ENCODE measurements at places on chromosomes 5 and 9.

GRCh38 chr5:57705769-57706168, 223.2 kb upstream of the ACTBL2 start:
- H3K4me3 ChIP-seq, result no peak overlapping the region
- H3K4me1 ChIP-seq, result no peaks in the 10 kb centered on the region
- no peak for DNase-seq
- H3K27me3 ChIP-seq, result no peaks in the 10 kb centered on the region
- no peaks in the 10 kb centered on the region for H3K36me3 ChIP-seq

DNA sequence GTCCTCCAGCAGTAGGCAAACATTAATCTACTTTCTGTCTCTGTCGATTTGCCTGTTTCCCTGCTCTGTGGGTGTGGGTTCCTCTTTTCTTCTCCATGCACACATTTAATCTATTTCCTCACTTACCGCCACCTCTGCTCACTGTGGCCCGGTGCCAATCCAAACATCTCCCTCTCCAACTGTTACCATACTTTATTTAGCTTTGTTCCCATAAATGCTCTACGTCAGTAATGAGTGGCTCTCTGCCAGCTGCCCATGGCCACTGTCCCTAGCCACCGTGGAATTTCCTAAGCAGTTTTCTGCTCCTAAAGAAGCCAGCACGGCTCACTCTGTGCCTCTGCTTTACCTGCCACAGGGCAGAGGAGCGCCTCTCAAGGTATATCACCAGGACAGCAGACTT, 19.5 kb upstream of the GOLPH3 start:
- H3K36me3 ChIP-seq, result no peaks in the 10 kb centered on the region
- peak overlapping the region; percentile 45 for H3K27ac ChIP-seq
- DNase-seq, result peak; percentile 91

DNA sequence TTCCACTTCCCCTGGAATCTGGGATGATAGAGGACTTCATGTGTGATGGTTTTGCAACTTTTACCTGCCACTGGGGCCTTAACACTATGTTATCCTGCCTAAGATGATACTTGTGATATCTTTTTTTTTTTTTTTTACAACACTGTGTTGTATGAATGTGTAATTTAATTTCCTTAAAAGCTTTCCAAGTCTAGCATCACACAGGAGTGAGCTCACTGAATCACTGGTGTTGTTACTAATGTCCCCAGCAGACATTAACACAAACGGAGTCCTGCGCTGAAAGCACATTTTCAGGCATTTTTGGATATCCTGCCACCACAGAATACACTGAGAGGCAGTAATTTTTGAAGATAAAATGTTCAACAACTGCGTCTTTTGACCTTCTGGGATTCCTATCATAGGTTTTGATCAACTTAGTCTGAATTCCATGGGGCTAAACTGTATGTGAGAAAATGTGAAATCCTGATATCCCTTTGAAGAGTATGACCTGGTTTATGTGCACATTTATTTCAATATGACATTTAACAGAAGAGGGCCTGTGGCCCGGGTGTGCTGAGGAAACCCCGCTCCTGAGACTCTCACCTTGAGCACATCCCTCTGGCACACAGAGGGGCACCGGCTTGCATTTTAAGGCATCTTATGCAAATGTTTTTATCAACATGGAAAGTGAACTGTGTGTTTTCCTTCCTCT, 118.0 kb downstream of the FSTL4 start:
- no peaks in the 10 kb centered on the region for H3K36me3 ChIP-seq
- DNase-seq, result no peak
- H3K4me1 ChIP-seq, result no peaks in the 10 kb centered on the region
- no peaks in the 10 kb centered on the region for H3K27me3 ChIP-seq
- H3K4me3 ChIP-seq, result no peak overlapping the region
- no peak overlapping the region for H3K27ac ChIP-seq

DNA sequence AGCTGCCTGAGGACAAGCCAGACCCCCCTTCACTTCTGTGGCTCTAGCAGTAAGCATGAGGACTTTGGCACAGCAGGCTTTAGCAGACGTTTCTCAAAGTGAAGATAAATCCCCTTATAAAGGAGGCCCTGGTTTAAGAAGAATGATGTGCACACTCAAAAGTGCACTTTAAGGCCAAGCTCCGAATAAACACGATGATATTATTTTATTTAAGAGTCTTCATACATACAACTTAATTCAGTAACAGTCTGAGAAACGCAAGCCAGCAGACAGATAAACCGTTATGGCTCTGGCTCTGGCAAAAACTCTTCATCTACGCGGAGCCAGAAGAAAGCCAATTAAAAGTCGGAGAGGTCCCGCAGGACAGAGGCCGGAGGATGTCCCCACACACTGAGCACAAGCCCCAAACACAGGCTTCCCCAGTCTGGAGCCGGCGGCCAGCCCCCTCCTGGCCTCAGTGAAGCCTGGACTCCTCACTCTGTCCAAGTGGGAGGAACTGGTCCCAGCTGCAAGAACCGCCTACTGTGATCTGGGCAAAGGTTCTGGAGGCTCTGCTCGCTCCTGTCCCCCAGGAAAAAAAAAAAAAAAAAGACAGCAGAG, 44.6 kb downstream of the ADAMTS2 start:
- no peaks in the 10 kb centered on the region for H3K4me1 ChIP-seq
- no peaks in the 10 kb centered on the region for H3K27me3 ChIP-seq
- H3K4me3 ChIP-seq, result no peak overlapping the region

DNA sequence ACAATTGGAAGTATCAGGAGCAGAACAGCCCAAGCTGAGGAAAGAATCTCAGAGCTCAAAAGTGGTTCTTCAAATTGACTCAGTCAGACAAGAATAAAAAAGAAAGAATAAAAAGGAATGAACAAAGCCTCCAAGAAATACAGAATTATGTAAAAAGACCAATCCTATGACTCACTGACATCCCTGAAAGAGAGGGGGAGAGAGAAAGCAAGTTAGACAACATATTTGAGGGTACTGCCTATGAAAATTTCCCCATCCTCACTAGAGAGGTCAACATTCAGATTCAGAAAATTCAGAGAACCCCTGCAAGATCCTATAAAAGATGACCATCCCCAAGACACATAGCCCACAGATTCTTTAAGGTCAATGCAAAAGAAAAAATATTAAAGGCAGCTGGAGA, 173.2 kb downstream of the ALDH1A1 start:
- no peak overlapping the region for H3K4me3 ChIP-seq
- DNase-seq, result no peak
- H3K27ac ChIP-seq, result no peak overlapping the region
- H3K36me3 ChIP-seq, result no peaks in the 10 kb centered on the region

GRCh38 chr5:142808878-142809598, 38.9 kb downstream of the ARHGAP26 start:
- H3K27ac ChIP-seq, result no peak overlapping the region
- H3K4me1 ChIP-seq, result no peaks in the 10 kb centered on the region
- H3K36me3 ChIP-seq, result no peaks in the 10 kb centered on the region
- no peak for DNase-seq

- H3K36me3 ChIP-seq, result no peaks in the 10 kb centered on the region
- DNase-seq, result no peak
- H3K27me3 ChIP-seq, result no peaks in the 10 kb centered on the region
- no peak overlapping the region for H3K27ac ChIP-seq
- no peaks in the 10 kb centered on the region for H3K4me1 ChIP-seq
- H3K4me3 ChIP-seq, result no peak overlapping the region
These were observed 29.0 kb upstream of the CDKN2B start for GRCh38 chr9:22037954-22038690.

DNA sequence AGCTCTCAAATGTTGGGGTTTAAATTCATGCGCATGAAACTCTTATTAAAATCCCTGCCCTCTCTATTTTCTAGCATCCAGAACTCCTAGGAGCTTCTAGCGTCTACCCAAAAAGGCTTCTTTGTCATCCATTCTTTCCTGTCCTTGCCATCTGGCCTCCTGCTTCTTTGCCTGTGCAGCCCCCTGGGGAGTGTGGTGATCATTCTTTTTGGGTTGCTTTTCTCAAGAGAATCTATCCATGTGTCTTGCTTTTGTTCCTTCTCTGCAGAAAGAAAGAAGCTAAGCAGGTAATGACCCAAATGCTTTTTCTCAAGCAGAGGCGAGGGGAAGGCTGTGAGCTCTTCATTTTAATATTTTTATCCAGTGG, 26.6 kb downstream of the SKP2 start:
- H3K27ac ChIP-seq, result no peak overlapping the region
- H3K27me3 ChIP-seq, result no peaks in the 10 kb centered on the region

DNA sequence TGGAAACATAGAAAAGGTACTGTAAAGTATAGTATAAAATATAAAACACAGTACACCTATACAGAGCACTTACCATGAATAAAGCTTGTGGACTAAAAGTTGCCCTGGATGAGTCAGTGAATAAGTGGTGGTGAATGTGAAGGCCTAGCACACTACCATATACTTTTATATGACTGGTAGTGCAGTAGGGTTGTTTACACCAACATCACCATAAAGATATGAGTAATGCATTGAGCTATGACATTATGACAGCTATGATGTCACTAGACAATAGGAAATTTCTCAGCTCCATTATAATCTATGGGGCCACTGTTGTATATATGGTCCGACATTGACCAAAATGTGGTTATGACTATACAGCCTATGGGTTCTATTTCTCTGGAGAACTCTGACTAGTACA, 291.8 kb upstream of the ACTBL2 start:
- no peaks in the 10 kb centered on the region for H3K36me3 ChIP-seq
- no peaks in the 10 kb centered on the region for H3K4me1 ChIP-seq
- H3K27me3 ChIP-seq, result no peaks in the 10 kb centered on the region
- no peak for DNase-seq
- H3K4me3 ChIP-seq, result no peak overlapping the region

DNA sequence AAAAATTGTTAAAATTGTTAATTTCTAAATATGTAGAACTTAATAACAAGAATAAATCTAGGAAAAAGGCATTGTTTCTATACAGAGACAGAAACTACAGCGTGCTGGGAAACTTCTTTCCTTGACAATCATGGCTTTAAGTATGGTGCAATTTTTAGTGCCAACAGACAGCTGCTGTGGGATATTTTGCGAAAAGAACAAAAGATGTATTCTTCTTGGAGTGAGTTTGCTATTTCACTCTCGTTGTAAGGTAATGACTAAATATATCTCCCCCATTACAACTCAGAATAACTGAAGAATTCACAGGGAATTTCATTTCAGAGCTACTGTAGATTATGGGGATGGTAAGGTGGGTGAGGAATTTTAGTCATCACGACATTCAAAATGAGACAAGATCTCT, 2055.0 kb upstream of the ACO1 start:
- H3K27me3 ChIP-seq, result no peaks in the 10 kb centered on the region
- H3K36me3 ChIP-seq, result no peaks in the 10 kb centered on the region
- no peak overlapping the region for H3K4me3 ChIP-seq
- no peaks in the 10 kb centered on the region for H3K4me1 ChIP-seq
- H3K27ac ChIP-seq, result no peak overlapping the region

- H3K4me1 ChIP-seq, result peaks cover 14% of the 10 kb centered on the region
- no peak overlapping the region for H3K4me3 ChIP-seq
- peak; percentile 71 for DNase-seq
These were observed 70.4 kb downstream of the GADD45G start for GRCh38 chr9:89675058-89675742.

DNA sequence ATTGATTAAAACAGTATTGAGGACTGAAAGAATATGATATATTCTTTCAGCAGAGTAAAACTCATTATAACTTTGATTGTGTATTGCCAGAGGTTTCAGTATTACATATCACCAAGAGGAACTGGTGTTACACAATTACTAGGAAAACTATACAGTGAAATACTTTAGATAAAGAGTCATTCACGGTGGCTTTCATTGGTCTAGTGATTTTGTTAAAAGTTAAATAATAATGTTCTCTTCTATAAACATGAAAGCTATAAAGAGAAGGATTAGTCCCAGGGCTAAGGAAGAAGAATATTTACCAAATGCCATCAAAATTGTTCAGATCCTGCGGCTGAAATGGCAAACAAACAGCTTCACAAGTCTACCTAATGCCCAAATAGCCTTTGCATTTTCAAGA, 306.2 kb downstream of the SEMA5A start:
- no peaks in the 10 kb centered on the region for H3K4me1 ChIP-seq
- H3K27me3 ChIP-seq, result no peaks in the 10 kb centered on the region
- no peak overlapping the region for H3K27ac ChIP-seq
- H3K36me3 ChIP-seq, result no peaks in the 10 kb centered on the region
- no peak overlapping the region for H3K4me3 ChIP-seq
- no peak for DNase-seq

- H3K4me3 ChIP-seq, result no peak overlapping the region
- H3K4me1 ChIP-seq, result no peaks in the 10 kb centered on the region
- peak overlapping the region; percentile 18 for H3K27ac ChIP-seq
- no peak for DNase-seq
- H3K27me3 ChIP-seq, result no peaks in the 10 kb centered on the region
These were observed 95.4 kb upstream of the DAB2 start for GRCh38 chr5:39520232-39520572.
